Stimulated activated CD8-positive, alpha-beta memory T cell treated with anti-CD3 and anti-CD28 coated beads, Interleukin-4, amount 100 ng/mL, for 1 hour (primary cell): ENCODE measurements at places on chromosomes 11 and 22.

- no peak for DNase-seq
These were observed 788.0 kb downstream of the BRD1 start for GRCh38 chr22:49039625-49040024.

DNA sequence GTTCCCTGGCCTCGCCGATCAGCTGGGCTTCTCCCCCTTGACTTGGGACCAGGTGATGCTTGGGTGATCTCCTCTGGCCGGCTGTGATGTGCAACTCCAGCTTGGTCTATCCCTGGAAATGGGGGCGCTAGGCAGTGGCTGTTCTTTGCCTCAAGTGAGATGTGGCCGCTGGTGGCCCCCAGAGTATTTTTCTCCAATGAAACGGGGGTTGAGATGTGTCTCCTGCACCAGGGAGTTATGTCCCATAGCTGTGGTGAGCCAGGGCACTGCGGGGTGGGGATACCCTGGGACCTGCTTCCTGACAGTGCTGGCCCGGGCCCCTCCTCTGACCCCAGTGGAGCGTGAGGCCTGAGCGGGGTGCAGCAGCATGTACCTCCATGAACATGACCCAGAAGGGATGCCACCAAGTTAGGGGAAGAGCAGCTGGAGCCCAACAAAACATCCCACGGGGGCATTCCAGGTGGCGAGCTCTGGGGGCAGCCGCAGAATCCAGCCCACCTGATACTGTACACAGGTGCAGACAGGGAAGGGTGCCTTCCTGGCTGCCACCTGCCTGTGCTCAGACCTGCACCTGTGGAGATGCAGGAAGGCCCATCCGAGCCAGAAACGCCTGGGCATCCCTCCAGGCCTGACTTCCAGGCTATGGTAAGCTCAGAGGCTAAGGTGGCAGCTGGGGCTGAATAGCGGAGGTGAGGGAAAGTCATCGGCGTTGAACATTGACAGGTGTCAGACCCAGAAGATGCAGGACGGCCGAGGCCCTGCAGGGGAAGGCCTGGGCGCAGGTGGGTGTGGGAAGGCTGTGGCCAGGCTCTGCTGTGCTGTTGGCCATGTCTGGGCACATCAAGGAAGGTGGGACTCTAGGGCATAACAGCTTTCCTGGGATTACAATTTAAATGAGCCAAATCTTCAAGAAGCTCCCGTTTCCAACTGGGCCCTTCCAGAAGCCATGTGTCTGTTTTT lies 97.3 kb downstream of the CTTN start:
- DNase-seq, result no peak

DNA sequence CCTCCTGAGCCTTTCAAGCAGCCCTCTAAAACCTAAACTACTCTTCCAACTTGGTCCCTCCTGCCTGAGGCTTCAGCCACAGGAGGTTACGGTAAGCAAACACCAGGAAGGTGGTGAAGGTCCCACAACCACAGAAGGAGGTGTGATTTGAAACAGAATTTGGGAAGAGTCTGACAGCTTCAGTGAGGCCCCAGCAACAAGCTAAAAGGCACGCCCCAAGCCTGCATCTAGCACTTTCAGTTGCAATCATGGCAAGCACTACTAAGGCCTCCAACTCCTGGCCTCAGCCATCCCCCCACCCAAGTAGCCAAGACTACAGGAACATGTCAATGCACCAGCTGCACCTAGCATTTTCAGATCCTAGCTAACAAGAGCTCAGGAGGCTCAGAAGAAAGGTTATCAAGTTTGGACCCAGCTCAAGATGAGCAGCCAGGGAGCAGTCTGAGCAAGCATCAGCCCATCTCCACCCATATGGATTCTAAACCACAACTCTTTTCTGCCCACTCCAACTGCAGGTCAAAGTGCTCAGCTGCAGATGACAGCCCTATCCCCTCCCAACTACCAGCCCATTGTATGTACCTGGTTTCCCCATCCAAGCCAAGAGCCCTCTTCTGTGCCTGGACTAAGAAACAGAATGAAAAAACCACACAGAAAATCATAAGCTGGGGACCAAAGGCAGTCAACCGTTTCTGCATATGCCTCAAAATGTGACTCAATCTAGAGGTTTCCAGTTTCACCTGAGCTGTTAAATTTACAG lies 10.4 kb upstream of the AHNAK start:
- DNase-seq, result no peak

GRCh38 chr22:44677871-44678555 lies 24.0 kb upstream of the PRR5 start:
- DNase-seq, result no peak

GRCh38 chr11:117807482-117808327 lies 10.7 kb upstream of the DSCAML1 start:
- peak; percentile 74 for DNase-seq

- DNase-seq, result no peak
These were observed 204.1 kb downstream of the INSC start for GRCh38 chr11:15318814-15319213.

DNA sequence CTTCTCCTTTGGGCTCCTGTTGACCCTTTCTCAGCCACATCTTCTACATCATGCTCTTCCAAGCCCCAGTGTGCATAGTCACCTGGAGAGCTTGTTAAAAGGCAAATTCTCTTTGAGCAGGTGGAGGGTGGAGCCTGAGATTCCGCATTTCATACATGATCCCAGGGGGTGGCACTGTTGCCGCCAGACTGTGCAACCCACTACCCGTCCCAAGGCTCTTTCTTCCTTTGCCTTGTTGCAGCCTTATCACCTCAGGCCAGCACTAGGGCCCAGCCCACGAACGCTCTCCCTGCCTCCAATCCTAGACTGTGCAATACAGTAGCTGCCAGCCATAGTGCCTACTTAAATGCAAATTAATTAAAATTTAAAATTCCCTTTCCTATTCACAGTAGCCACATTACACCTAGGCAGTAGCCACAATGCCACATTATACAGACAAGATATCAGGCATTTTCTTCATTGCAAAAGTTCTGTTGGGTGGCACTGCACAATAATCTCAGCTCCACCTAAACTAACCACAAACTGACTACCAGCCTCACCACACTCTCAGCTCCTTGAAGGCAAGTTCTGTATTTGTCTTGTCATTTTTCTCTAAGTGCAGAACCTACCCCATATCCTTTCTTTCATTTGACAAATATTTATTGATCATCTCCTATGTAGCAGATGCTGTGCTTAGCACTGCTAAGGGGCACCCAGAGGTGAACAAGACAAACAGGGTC lies 4.6 kb upstream of the KCNJ5 start:
- no peak for DNase-seq
